Esophagus squamous epithelium (tissue), 5 donors: ENCODE measurements at places on chromosomes 13 and 19.

GRCh38 chr13:91031508-91031907 lies 316.0 kb upstream of the MIR17HG start:
- no peaks in the 10 kb centered on the region for H3K36me3 ChIP-seq
- no peaks in the 10 kb centered on the region for H3K4me1 ChIP-seq
- DNase-seq: no peak
- H3K4me3 ChIP-seq: no peak overlapping the region

DNA sequence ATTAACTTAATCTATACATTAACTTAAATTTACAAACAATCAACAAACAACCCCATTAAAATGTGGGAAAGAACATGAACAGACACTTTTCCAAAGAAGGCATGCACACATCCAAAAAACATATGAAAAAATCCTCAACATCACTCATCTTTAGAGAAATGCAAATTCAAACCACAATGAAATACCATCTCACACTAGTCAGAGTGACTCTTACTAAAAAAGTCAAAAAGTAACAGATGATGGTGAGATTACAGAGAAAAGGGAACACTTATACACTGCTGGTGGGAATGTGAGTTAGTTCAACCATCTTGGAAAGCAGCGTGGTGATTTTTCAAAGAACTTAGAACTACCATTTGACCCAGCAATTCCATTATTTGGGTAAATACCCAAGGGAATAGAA lies 759.2 kb upstream of the SLITRK1 start:
- H3K36me3 ChIP-seq: no peaks in the 10 kb centered on the region
- H3K4me3 ChIP-seq: no peak overlapping the region
- no peak for DNase-seq
- peaks cover 5% of the 10 kb centered on the region for H3K4me1 ChIP-seq

GRCh38 chr13:73235385-73235784 lies 176.6 kb downstream of the KLF5 start:
- no peak overlapping the region for H3K4me3 ChIP-seq
- no peaks in the 10 kb centered on the region for H3K4me1 ChIP-seq
- no peak overlapping the region for H3K27ac ChIP-seq
- no peaks in the 10 kb centered on the region for H3K27me3 ChIP-seq

GRCh38 chr13:21837841-21838551 lies 167.1 kb downstream of the FGF9 start:
- H3K27ac ChIP-seq: no peak overlapping the region
- no peak for DNase-seq
- no peaks in the 10 kb centered on the region for H3K27me3 ChIP-seq

DNA sequence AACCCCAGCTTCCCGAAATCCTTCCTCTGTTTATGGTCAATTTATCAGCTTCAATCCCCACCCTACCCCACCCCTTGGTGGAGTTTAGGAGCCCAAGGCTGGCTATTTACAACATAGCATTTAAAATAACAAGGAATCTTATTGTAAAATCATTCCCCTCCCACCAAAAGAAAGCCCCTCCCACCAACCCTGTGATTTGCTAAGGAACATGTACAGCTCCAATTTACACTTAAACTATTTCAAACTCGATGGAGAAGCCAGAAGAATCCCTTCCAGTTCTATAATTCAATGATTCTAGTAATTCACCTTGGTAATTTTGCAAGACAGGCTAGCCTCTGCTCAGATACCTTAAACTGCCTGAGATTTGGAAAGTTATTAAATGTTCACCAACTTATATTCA lies 3.0 kb downstream of the LATS2 start:
- no peak overlapping the region for H3K27ac ChIP-seq
- no peaks in the 10 kb centered on the region for H3K27me3 ChIP-seq
- no peak for DNase-seq
- H3K4me1 ChIP-seq: peaks cover 11% of the 10 kb centered on the region
- no peak overlapping the region for H3K4me3 ChIP-seq
